Hypothalamus (tissue), 51 donors: ENCODE measurements at places on chromosomes 6 and 20.

GRCh38 chr6:10441004-10441654 is 26.3 kb upstream of the TFAP2A start:
- no peak for DNase-seq

GRCh38 chr6:154974485-154975149 is 20.5 kb upstream of the TIAM2 start:
- no peak for DNase-seq

DNA sequence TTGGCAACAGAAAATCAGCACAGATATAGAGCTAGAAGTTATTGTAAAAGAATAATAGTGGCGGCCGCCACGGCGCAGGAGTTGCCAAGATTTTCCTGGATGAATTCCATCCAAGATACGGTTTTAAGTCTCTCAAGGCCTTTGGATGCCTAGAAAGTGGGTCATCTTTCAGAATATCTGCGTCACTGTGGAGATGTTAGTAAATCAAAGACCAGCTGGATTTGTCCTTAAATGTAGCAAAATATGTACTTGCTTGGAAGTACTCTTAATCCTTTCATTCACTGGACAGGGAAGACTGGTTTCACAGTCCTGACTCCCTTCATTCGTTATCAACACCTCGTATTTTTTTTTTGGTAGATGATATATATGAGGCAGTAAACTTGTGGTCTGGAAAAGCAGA is 83.0 kb downstream of the SLC22A3 start:
- no peak for DNase-seq

DNA sequence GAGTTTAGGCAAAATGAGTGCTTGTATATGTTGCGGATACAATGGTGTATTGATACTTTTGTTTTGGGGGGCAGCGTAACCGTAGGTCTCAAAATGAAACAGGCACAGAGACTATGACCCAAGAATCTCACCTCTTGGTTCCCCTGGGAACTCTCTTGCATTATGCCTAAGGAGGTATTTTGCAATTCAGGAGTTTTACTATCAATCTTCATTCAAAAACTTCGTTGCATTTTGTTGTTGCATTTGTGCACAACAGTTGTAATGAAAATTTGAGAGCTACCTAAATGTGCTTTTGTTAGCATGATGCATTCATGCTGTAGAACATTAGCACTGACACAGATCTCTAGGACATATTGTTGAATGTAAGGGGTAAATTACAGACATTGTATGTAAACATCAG is 18.2 kb downstream of the VTA1 start:
- DNase-seq: no peak

GRCh38 chr6:82608781-82609180 is 245.2 kb downstream of the TPBG start:
- DNase-seq: no peak

GRCh38 chr6:25233226-25233625 is 45.9 kb upstream of the CARMIL1 start:
- DNase-seq: no peak

DNA sequence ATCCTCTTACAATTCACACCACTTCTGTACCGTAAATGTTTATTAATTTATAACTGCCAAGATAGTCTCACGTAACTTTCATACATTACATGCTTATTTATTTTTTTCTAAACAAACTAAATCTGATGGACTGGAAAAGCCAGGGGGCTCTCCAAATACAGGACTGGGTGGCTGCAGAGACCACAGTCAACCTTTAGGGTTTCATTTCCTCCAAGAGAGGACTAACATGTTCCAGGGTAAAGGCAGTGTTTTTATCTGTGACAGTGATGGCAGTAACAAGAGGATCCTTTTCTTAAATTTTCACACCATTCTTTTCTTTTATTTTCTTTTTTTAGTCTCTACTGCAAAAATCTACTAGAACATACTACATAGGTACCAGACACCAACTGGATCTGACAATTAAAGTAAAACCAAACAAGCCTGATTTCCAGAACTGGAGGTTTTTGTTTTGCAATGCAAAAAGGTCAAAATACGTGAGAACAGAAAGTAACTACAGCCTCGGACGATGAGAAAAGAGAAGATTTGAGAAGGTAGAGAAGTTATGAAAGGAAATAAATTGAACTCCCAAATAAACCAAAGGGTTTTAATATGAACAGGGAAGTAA is 1.2 kb downstream of the LMBRD1 start:
- DNase-seq: no peak
